ENCODE measurements at places on chromosomes 3 and 15. TPM values are rescaled to one million over a fixed set of nuclear protein-coding genes. Genes with fewer than 3 reads are reported as not detected.

The SEMA5B gene
- total RNA-seq = 5.9 TPM

The ATRIP gene
- 15.2 TPM for total RNA-seq

The TBC1D23 gene
- 48.8 TPM for total RNA-seq

The RETNLB gene
- not detected for total RNA-seq

The CYP1A1 gene
- total RNA-seq = 1.5 TPM

The ITGA11 gene
- not detected for total RNA-seq

The PLA2G4E gene
- total RNA-seq = 0.09 TPM

The HCLS1 gene
- total RNA-seq = 0.46 TPM

The SLC25A26 gene
- total RNA-seq = 16.8 TPM

The THPO gene
- total RNA-seq = 7.1 TPM

The IQCF5 gene
- not detected for total RNA-seq

The KCNMB3 gene
- 3.4 TPM for total RNA-seq

DNA sequence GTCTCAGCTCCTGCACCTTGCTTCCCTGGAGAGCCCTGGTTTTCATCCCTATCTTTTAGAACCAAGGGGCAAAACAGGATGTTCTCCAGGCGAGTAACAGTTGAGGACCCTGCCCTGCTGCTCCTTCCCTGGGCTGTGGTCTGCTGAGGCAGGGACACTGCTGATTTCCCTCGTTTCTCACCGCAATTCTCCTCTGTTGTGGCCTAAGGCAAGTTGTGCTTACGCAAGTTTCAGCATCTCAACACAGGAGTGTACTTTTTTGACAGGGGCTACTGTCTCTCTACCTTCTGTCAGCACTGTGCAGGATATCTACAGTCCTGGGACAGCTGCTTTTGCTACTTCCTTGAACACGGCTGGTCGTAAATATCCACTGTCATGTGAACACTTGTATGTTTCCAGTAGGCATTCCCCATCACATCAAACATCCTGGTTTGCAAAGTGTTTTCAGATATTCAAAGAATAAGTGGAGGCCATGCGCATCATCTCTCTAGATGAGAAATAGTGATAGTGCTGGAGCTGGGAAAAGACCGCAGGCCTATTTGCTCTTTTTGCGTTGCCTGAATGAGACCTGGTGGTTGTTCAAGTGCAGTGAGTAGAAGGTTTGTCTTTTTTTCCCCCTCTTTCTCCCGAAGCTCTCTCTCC, 110.1 kb upstream of the PLXNA1 start:
- no peak for DNase-seq

DNA sequence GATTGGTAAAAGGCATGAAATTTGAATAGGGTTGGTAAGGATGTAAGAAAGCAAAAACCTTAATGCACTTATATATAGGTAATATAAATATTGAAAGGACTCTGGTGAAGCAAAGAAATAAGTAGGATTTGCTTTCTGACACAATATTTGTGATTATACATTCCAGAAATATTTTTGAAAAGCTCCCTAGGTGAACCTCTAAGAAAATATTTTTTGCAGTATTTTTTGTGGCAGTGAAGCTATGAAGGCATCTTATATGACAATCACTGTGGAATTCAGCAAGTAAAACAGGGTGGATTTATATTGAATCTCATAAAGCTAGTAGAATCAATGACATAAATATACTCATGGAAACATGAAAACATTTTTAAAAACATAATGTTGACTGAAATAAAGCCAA, 119.6 kb upstream of the EPHA3 start:
- DNase-seq = no peak

DNA sequence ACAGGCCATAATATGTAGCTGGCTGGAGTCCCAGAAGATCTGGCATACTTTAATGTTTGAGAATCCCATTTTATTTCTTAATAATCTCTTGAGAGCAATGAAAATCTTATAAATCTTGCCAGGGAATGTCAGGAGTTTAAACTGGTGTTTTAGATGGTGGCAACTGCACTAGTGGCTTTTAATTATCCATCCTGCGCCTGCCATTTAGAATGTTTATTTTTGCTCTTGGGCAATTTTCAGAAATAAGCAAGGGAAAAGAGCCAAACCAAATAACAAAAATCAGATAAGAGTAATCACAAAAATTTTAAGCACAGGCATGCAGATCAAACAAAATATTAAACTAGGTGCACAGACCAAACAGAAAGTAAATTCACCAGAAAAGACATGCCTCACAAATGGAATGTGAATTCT, 41.9 kb upstream of the UBP1 start:
- DNase-seq = no peak

DNA sequence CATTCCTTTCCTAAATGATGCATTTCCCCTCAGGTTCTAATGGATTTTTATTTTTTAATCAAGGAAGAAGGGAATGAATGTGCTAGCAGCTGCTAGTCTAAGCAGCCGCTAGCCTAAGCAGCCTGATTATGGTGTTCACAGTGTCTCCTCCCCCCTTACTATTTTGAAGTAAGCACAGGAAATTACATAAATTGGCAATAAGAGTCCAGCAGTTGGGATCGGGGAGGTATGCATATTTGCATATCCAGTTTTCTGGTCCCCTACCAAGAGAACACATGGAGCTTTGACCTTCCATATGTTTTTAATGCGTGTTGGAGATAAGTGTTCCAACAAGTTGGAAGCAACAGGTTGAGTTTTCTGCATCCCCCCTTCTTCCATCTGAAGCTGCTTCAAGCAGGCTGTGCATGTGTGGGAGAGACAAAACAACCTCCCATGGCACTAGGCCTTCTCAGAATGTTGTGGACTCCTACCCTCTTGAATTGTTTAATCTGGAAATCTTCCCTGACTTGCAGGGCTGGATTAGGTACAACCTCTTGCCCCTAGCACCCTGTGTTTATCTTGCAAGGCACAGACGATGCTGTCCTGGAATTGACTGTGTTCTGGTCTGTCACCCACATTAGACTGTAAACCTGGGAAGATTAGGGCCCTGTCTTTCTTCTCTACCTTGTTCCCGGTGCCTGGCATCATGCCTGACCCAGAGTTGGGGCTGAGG, 124.8 kb upstream of the LRIG1 start:
- no peak for DNase-seq

DNA sequence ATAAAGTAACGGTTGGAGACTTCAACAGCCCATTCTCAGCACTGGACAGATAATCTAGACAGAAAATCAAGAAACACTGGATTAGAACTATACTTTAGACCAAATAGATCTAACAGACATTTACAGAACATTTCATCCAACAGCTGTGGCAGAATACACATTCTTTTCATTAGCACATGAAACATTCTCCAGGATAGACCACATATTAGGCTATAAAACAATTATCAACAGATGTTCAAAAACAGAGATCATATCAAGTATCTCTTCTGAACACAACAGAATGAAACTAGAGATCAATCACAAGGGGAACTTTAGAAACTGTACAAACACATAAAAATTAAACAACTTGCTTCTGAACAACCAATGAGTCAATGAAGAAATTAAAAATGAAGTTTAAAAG, 133.3 kb downstream of the ADAM10 start:
- no peak for DNase-seq

- no peak for DNase-seq
These were observed 654.1 kb downstream of the IGSF11 start for GRCh38 chr3:118380576-118380975.

- no peak for DNase-seq
These were observed 822.4 kb upstream of the CADM2 start for GRCh38 chr3:84136425-84136824.

- no peak for DNase-seq
These were observed 379.6 kb downstream of the FOXP1 start for GRCh38 chr3:71203727-71204488.

DNA sequence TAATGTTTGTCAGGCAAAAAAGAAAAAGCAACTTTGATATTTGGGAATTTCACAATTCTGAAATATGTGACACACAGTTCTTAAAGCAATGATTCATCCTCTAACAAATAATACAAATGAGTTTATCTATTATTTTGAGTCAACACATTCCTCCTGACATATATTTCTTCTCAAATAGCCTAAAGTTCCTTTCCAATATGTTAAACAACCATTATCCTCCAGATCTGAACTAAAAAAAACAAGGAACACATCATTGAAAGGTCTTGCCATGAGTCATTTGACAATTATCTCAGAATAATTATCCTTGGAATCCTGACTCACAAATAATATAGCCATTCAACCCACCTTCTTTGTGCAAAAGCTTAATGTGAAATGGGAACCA, 208.7 kb upstream of the CDIN1 start:
- no peak for DNase-seq

GRCh38 chr3:155079746-155080487, at the start of gene MME:
Gene MME (plus strand): TSS chr3:155080319. CDS start chr3:155084168, 3,849 bp downstream.
- peak; percentile 34 for DNase-seq

- DNase-seq = no peak
These were observed 96.8 kb downstream of the IGF1R start for GRCh38 chr15:98745179-98745578.

GRCh38 chr3:118229196-118229595, 805.5 kb downstream of the IGSF11 start:
- no peak for DNase-seq

DNA sequence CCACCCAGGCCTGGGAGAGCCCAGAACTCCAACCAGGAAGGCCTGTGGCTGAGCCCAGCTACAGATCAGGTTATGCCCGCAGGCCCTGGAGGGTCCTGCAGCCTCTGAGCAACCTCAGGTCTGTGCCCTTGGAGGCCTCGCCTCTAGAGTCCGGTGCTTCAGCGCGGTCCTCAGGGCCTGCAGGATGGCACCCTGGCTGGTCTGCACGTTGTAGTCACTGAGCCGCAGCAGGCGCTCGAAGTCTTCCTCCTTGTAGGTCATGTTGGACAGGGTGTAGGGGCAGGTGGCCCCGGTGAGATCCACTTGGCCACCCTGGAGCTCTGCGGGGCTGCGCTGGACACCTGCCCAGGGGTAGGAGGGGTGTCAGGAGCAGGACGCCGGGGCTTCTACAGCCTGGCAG, 25.8 kb downstream of the PLA2G4D start:
- no peak for DNase-seq

GRCh38 chr15:73569361-73569760, 63.8 kb downstream of the NPTN start:
- DNase-seq = no peak

DNA sequence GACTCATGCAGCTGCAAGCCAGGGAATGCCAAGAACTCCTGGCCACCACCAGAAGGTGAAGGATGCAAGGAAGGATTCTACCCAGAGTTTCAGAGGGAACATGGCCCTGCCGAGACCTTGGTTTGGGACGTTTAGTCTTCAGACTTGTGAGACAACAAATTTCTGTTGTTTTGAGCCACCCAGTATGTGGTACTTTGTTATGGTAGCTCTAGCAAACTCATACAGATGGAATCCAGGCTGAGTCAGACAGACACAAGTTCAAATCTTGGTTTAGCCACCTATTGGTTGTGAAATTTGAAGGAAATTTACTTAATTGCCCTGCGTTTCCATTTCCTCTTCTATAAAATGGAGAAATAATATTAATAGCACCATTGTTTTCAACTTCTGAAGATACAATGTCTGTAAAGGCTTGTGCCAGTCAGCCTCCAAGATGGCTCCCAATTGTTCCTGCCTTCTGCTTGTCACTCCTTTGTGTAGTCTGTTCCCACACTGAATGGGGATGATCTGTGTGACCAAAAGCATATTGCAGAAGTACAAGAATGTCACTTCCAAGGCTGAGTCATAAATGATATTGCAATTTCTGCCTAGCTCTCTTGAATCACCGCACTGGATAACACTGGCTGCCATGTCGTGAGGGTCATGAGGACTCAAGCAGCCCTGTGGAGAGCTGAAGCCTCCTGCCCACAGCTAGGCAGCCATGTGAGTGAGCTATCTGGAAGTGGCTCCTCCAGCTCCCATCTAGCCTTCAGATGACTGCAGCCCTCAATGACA, 223.5 kb upstream of the PROK2 start:
- DNase-seq = no peak

GRCh38 chr15:33872416-33873106, 95.7 kb upstream of the CHRM5 start:
- no peak for DNase-seq

- no peak for DNase-seq
These were observed 170.5 kb downstream of the SLCO3A1 start for GRCh38 chr15:92023965-92024364.

- no peak for DNase-seq
These were observed 31.3 kb upstream of the BLM start for GRCh38 chr15:90685591-90686434.

DNA sequence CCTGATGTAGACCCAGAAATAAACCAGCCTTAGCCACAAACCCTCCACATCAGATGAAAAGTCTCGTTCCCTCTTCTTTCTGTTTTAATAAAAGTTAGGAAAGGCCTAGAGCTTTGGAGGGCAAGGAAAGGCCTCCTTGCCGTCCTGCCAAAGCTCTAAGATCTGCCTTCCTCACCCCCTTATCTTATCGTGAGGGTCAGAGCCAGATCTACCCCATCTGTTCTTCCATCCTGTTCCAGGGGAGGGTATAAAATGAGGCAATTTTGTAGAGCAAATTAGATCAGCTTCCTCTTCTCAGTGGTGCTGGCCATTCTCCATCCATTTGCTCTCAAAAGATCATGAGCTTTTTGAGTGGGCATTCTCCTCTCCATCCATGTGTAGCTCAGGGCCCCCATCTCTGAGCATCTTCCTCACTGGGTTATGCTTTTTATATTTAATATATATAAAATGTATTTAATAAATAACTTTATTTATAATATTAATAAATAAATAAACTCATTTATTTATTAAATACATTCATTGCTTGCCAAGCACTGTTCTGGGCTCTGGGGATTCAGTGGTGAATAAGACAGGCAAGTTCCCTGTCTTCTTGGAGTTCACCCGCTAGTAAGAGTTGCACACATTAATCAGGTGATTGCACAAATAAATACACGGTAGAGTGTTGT, 2.0 kb upstream of the SLC24A1 start:
- no peak for DNase-seq

DNA sequence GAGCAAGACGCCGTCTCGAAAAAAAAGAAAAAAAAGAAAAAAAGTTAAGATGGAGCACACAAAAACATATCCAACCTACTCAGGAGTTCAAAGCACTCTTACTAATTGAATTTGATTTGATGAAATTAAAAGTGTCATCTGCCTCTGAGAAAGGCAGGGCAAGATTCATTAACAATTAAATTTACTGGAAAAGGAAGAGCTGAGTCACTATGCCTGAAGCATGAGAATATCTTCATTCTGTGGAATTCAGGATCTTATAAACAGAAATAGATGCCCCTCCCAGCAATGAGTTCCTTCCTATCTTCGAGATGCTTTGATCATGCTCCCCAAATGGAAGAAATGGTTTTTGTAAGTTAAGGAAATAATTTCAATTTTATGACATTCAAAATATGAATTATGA, 61.0 kb upstream of the ST3GAL6 start:
- no peak for DNase-seq
